Vagina (tissue), 2 donors: ENCODE measurements at places on chromosomes 7 and 10. TPM values are rescaled to one million over a fixed set of nuclear protein-coding genes. Genes with fewer than 3 reads are reported as not detected.

DNA sequence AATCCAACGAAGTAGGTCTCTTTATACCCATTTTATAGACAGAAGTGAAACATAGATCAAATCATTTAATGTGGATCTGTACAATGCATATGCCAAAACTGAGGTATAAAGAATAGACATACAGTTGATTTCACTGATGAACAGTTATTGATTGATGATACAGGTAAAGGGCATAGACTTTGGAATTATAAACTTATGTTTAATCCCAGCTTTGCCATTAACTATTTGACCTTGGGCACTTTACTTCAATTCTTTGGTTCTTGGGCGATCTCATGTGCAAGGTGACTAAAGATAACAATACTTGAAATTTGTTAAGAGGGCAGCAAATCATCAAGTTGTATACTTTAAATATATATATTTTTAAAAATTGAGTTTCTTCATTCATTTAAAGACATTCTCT, 28.6 kb downstream of the FRA10AC1 start:
- DNase-seq: no peak

Gene PHYHIPL
- total RNA-seq: 2.0 TPM

Gene ATRNL1
- 15.5 TPM for total RNA-seq

GRCh38 chr10:61919646-61920215, 18.2 kb downstream of the ARID5B start:
- DNase-seq: no peak
